Activated T-cell treated with anti-CD3 and anti-CD28 coated beads for 4 hours (primary cell): ENCODE measurements at places on chromosomes 4 and X.

GRCh38 chr4:98480535-98480934 lies 177.9 kb downstream of the TSPAN5 start:
- DNase-seq: no peak

- no peak for DNase-seq
Measured at GRCh38 chrX:110321670-110322069, 3.8 kb upstream of the AMMECR1 start.

GRCh38 chrX:24498181-24498580 lies 33.1 kb downstream of the PDK3 start:
- DNase-seq: no peak

GRCh38 chr4:101593666-101594065 lies 196.9 kb upstream of the BANK1 start:
- no peak for DNase-seq

GRCh38 chrX:49664824-49665223 lies 31.0 kb downstream of the PAGE1 start:
- no peak for DNase-seq

GRCh38 chrX:50615570-50616158 lies 145.0 kb upstream of the DGKK start:
- no peak for DNase-seq

GRCh38 chr4:70892086-70892769 lies 9.9 kb upstream of the MOB1B start:
- DNase-seq: no peak

DNA sequence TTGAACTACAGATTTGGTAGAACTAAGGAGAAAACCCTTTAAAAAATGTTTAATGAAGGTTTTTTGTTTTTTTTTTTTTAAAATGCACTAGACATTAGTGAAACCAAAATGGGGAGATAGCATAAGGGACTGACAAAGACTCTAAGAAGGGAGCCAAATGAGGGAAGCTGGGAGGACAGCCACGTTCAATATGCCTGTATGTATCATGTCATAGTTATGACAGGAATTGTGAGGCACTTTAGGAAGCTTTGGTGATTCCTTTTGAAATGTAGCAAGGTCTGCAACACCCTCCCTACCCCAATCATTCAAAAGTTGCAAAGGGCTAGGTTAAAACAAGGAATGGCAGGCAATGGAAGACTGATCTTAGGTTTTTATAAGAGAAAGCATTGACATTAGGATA lies 526.0 kb downstream of the TLL1 start:
- no peak for DNase-seq

DNA sequence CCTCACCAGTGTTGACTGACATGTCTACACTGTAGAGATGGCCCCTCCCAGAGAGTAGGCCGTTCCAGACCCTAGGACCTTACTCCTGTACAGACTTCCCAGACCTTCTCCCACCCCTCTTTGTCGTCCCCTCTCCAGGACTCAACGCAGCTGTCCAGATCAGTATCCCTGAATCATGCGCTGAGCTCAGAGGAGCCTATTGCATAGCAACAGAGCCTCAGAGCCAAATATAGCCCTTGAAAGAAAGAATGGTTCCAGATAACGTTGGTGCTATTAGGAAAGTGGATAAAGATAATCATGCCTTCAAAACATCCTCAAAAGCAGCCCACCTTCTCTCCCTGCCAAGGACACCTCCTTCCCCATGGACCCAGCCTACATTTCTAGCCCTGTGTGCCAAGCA lies 27.8 kb upstream of the NXF3 start:
- DNase-seq: no peak

DNA sequence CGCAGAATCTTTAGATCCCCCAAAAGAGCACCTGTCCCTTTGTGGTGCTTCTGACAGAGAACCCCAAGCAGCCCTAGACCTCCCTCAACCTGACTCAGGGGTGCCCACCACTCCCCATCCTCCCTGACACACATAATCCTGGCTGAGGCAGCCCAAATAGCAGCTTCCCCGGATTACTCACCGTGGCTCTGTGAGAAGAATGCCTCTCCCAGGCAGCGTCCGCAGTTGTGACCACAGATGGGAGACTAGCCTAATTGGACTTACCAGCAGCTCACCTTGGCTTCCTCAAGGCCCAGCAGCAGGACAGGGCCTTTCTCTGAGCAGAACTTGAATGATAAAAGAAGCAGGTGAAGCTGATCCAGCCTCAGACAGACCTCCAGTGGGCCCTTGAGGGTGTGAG lies 10.3 kb upstream of the ODAPH start:
- no peak for DNase-seq

DNA sequence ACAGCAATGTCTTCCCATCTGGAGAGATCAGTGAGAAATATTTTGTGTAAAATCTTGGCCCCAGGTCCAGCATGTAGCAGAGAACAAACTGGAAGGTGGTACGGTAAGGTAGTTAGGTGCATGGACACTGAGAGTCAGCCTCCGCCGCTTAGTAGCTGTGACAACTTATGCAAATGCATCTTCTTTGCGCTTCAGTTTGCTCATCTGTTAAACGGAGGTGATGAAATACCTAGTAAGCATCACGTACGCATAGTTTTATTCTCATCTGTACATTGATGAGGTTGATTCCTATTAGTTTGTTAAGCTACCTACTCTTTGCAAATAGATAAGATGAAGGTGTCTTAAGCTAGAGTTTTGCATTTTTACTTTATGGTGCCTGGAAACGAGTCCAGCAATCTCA lies 80.0 kb upstream of the MSX1 start:
- DNase-seq: no peak

- no peak for DNase-seq
Measured at GRCh38 chrX:150730719-150731118, 37.5 kb downstream of the MTMR1 start.

- no peak for DNase-seq
Measured at GRCh38 chr4:26039639-26040359, 125.8 kb downstream of the SMIM20 start.

DNA sequence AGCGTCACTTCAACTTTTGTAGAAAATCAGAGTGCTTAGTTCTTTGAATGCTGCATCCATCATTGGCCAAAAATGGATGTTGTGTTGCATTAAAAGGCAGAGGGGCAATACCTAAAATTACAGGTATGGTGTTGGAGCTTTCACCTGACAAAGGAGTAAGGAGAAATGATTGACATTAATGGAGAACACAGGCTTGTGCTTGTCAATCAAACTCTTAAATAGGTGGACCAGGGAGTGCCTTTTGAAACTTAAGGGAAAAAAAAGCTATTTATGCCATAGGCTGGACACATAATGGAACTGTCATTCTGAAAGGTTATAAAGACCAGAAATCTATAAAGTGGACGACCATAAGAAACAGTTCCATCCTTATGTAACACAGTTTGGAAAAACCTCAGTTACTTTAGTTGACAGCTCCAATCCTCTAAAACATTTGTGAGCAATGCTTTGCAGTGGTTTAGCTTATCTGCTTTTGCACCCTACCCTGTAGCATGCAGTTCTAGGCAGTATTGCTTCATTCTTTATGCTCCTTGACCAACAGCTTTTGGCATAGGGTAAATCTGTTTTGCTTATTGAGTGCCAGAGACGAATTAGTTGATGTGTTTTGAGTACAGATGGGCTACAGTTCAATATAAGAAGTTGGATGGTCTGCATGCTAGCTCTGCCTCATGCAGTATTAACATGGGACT lies 2.4 kb downstream of the HADH start:
- no peak for DNase-seq

DNA sequence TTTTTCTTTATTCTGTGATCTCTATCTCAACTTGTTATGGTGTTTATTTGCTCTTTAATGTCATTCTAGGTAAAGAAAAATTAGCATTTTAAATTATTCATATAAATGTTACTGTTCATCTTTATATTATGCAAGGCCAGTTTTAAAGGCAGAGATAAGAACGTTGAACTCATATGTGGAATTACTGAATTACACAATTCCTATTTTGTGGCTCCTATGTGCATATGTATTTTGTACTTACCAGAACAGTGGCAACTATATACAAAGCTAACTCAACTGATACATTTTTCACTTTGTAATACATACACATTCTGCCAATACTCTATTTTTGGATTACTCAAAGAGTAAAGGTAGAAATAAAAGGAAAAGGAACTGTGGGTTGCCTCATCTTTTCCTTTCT lies 533.2 kb upstream of the NR3C2 start:
- DNase-seq: no peak

GRCh38 chrX:115592997-115593734 lies 32.2 kb downstream of the PLS3 start:
- DNase-seq: no peak

DNA sequence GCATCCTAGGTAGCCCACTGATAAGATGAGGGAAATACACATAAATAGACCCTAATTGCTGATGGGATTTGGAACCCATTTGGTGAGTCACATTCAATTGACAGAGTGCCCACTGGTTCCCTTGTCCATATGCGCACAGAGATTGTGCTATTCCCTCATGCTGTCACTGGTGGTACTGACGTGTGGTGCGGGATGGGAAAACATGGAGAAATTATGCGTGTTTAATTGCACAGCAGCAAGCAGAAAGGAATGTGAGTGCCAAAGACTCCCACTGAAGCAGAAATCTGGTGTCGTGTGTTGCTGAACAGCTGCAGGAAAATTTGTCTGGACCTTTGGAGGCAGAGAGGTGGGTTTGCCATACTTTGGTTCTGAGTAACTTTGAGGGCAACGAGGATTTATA lies 92.2 kb downstream of the NHSL2 start:
- DNase-seq: no peak

DNA sequence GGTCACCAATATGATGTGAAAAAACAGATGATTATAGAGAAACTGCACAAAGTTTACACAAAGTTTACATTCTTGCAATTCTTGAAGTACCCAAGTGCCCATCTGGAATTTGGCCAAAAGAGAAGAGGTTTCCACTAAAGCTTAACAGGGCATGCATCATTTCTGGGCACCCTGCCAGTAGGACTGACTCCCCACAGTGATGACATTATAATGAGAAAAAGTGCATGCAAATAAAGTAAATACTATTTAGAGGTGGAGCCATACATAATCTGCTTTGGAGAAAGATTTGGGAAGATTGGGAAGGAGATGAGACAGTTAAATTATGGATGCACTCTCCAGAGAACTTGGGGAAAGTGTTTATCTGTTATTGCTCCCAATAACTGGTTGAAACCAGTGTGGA lies 93.7 kb upstream of the TRPC3 start:
- no peak for DNase-seq

DNA sequence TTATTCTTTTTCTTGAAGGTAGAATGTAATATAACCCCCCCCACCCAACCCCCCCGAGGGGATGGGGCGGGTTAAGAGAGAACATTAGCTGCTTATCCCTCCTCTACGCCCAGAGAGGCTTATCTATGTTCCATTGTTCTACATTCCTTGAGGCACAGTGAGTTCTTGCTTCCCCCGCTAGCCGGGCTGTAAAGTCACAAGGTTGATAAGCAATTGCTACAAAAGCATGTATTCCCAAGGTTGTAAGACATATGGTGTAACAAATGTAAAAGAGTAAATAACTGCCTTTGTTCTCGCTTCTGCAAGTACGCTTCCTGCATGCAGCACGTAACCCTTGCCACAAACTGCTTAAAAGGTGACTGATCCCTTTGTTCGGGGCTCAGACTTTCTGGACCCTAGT lies 8.2 kb downstream of the DCAF8L2 start:
- no peak for DNase-seq

- peak; percentile 52 for DNase-seq
Measured at GRCh38 chr4:83535520-83536361, at the start of gene GPAT3. Gene GPAT3, plus strand, starts transcription at chr4:83536108. Its CDS starts 515 bp downstream, at chr4:83536623.

GRCh38 chrX:36334572-36334971 lies 415.0 kb downstream of the CFAP47 start:
- DNase-seq: no peak

DNA sequence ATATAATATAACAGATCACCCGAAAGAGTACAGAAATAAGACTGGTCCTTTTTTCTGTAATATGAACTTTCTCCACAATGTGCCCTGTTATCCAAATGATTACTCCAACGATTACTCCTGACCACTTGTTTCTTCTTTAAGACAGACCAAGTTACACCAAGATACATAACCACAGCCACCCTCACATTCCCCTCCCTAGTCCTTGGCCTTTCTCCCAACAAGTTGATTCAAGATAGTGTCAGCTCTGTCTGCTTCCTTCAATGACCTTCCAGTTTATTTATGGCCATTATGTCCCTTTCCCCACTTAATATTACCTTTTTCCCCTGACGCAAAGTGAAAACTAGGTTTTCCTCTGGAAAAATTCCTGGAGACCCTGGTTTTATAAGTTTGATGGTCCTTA lies 397.2 kb downstream of the FAM47B start:
- no peak for DNase-seq
